Fibroblast of lung (primary cell): ENCODE measurements at places on chromosomes 7 and 10. TPM values are rescaled to one million over a fixed set of nuclear protein-coding genes. Genes with fewer than 3 reads are reported as not detected.

DNA sequence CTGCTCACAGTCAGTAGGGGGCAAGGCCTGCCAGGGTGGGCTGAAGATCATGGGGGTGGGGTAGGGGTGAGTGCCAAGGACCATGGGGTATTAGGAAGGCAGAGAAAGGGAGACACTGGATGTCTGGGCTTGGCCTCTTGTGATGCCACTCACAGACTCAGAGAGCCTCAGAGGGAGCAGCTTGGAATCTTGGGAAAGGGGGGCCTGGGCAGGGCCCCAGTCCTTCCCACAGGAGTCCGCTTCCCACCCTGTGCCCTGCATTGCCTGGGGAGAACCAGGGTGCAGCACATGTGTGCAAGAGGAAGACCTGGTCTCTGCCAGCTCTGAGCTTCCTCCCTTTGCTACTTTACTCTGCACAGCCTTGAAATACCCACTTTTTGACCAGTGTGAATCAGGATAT, 4.3 kb downstream of the ADCY1 start:
- H3K4me1 ChIP-seq = no peaks in the 10 kb centered on the region
- H3K36me3 ChIP-seq = no peaks in the 10 kb centered on the region
- no peak for DNase-seq
- peaks cover 29% of the 10 kb centered on the region for H3K27me3 ChIP-seq
- H3K4me3 ChIP-seq = no peak overlapping the region

- H3K36me3 ChIP-seq = no peaks in the 10 kb centered on the region
- H3K27ac ChIP-seq = no peak overlapping the region
- H3K27me3 ChIP-seq = peaks cover 65% of the 10 kb centered on the region
- DNase-seq = peak; percentile 59
Observed at GRCh38 chr7:122300211-122300932, 4.2 kb downstream of the FEZF1 start.

DNA sequence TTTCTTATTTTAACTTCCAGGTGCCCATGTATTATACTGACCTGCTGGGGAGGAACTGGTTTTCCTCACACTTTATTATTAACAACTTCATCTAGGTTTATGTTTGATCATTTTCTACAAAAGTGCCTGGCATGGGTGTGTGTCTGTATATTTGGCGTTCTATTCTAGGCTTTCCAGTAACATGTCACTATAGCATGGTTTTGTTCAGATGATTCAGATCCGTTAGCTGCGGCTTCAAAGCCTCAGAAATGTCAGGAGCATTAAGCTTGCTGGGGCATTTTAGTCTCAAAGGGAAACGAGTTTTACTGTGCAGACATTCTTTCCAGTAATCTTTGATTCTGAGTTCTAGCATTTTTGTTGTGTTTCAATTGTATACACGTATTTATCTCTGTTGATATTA, 2.3 kb downstream of the INPP5A start:
- peak overlapping the region; percentile 61 for H3K27ac ChIP-seq
- H3K36me3 ChIP-seq = no peaks in the 10 kb centered on the region
- H3K4me1 ChIP-seq = peaks cover 16% of the 10 kb centered on the region
- H3K27me3 ChIP-seq = no peaks in the 10 kb centered on the region
- peak; percentile 82 for DNase-seq

- DNase-seq = no peak
- H3K4me1 ChIP-seq = no peaks in the 10 kb centered on the region
- no peaks in the 10 kb centered on the region for H3K36me3 ChIP-seq
- no peak overlapping the region for H3K27ac ChIP-seq
- peaks cover 2% of the 10 kb centered on the region for H3K27me3 ChIP-seq
Observed at GRCh38 chr10:78433076-78433595, 399.5 kb downstream of the RPS24 start.

GRCh38 chr7:140696024-140696679, 356 bp upstream of the NDUFB2 start:
- H3K27me3 ChIP-seq = no peaks in the 10 kb centered on the region
- peak overlapping the region; percentile 90 for H3K27ac ChIP-seq
- peak; percentile 88 for DNase-seq
- no peaks in the 10 kb centered on the region for H3K36me3 ChIP-seq
- peak overlapping the region; percentile 71 for H3K4me3 ChIP-seq

DNA sequence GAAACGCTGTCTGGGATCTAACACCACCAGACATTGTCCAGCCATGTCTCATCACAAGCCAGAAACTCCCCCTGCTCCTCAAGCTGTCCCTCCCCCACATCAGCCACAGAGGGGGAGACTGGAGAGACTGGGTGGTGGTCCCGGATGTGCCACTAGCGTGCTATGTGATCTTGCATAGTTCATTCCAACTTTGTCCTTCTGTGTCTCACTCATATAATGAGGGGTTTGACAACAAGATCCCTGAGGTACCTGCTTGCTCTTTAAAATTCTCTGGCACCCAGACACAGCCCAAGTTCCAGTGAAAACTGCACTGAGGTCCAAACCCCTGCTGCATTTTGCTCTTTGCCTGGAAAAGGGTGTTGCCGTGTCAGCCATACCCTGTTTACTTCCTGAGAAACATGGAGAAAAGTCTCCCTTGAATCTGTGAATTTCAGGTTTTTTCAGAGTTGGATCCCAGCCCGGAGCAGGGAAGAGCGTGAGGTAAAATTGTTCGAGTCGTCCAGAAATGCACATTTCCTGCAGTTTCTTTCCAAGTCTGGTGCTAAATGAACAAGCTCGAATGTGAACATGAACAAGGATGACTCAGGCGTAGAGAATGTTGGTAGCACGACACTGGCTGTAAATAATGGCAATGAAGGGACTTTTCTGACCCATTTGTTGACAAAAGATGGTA, 156.6 kb downstream of the CCDC3 start:
- peaks cover 4% of the 10 kb centered on the region for H3K4me1 ChIP-seq
- no peak overlapping the region for H3K27ac ChIP-seq
- no peaks in the 10 kb centered on the region for H3K36me3 ChIP-seq
- H3K4me3 ChIP-seq = no peak overlapping the region

SOSTDC1 gene
- under 0.01 TPM in 1 of 2 replicates, not detected in the other for total RNA-seq

GRCh38 chr10:5509691-5510090, 10.3 kb upstream of the CALML5 start:
- H3K36me3 ChIP-seq = no peaks in the 10 kb centered on the region
- peaks cover 3% of the 10 kb centered on the region for H3K27me3 ChIP-seq
- no peak for DNase-seq
- H3K4me1 ChIP-seq = no peaks in the 10 kb centered on the region
- no peak overlapping the region for H3K4me3 ChIP-seq
- H3K27ac ChIP-seq = no peak overlapping the region
